ENCODE measurements at places on chromosomes 3 and 15.

- no peak for DNase-seq
These were observed 131.1 kb downstream of the ROBO2 start for GRCh38 chr3:77171026-77171425.

DNA sequence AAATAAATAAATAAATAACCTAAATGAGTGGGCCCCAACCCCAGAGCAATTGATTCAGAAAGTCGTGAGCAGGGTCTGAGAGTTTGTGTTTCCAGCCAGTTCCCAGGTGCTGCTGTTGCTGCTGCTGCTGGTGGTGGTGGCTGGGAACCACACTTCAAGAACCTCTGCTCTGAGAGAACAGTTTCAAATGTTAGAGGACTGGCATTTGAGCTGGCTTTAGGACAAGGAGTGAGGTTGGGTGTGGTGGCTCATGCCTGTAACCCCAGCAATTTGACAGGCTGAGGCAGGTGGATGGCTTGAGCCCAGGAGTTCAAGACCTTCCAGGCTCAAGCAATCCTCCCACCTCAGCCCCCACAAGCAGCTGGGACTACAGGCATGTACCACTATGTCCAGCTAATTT, 123.1 kb upstream of the UBE2E1 start:
- no peak for DNase-seq

GRCh38 chr3:61664105-61664482, 102.7 kb downstream of the PTPRG start:
- DNase-seq, result peak; percentile 74

- no peak for DNase-seq
These were observed 136.7 kb upstream of the TLE3 start for GRCh38 chr15:70234256-70234905.

- DNase-seq, result peak; percentile 4
These were observed 40.2 kb downstream of the TRANK1 start for GRCh38 chr3:36904641-36905040.

- no peak for DNase-seq
These were observed 17.5 kb downstream of the OSTN start for GRCh38 chr3:191216510-191216909.

DNA sequence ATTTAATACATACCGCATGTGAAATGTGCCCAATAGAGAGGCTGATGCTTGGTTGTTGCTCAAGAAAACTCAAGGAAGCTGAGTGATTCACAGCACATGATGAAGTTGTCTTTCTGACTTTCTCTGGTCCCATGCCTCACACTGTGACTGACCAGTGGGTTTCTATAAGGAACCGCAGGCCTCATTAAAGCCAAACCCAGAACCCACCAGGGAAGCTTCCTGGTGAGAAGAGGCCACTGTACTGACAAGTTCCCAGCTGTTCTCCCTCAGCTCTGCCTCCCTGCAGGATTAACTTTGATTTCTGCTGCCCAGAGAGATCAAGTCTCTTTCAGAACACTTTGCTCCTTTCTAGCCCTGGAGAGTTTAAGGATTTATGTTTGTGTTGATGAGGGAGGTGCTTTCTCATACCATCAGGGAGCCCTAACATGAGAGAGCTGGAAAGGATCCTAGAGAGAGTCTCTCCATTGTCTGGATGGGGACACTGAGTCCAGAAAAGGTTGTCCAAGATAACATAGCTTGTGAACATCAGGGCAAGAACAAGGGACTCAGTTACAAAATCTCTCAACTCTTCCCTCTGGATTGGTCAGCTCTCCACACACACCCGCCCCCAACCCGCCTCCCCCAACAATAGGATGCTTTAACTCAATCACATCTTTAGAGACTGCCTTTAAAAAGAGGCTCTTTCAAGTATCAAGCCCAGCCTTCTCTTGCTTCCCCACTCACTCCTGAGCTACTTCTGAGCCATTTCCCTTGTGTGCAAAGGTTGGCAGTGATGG, 303.2 kb upstream of the TLE3 start:
- DNase-seq, result no peak

GRCh38 chr15:50182219-50183013, 420 bp downstream of the SLC27A2 start:
- peak; percentile 13 for DNase-seq

GRCh38 chr3:115523458-115523857, 99.9 kb upstream of the GAP43 start:
- no peak for DNase-seq

DNA sequence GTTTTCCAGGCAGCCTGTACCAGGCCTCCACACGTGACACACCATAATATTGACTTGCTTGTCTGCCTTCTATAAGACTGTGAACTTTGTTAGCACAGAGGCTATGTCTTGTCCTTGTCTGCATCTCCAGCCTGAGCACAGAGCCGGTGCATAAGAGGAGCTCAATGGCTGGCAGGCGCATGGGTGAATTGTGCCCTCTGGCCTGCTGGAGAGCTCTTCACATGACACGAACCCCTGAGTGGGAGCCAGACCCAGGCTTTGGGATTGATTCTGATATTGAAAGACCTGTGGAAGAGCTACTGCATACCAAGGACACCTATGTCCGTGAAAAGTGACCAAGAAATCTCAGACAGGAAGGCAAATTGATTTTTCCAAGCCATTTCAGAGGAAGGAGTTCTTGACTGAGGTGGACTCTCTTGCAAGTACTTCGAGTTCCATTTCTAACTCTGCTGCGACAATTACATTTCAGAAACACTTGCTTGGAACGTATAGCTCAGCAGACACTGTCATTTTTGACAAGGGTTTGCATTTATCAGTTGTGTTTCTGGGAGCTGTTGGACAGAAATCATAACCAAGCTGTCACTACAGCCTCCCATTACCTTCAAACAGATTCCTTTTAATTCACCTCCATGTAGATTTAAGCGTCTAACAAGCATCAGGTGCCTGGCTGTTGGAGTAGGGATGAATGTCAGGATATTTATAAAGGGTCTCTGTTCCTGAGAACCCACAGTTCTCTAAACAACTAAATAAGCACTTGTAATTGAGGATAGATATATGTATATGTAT, 281.3 kb downstream of the WDR72 start:
- DNase-seq, result no peak

DNA sequence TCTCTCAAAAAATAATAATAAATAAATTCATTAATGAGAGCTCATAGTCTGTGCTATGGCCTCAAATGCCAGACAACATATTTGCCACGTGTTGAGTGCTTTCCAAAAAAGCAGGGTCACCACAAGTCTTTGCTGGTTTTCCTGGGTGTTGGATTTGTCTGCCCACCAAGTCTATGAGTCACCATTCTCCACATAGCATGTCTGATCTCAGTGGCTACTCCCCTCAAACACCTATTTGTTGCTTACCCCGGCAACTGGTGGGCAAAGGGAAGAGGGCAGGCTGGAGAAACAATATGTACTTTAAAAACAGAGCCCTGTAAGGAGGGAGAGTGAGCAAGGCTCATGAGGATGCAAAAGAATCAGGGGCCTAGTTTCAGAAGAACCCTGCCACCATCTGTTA, 120.0 kb upstream of the ARRDC4 start:
- no peak for DNase-seq

- no peak for DNase-seq
These were observed 77.7 kb downstream of the ABHD5 start for GRCh38 chr3:43768381-43768973.

GRCh38 chr3:56196700-56197099, 271.6 kb downstream of the ERC2 start:
- no peak for DNase-seq

DNA sequence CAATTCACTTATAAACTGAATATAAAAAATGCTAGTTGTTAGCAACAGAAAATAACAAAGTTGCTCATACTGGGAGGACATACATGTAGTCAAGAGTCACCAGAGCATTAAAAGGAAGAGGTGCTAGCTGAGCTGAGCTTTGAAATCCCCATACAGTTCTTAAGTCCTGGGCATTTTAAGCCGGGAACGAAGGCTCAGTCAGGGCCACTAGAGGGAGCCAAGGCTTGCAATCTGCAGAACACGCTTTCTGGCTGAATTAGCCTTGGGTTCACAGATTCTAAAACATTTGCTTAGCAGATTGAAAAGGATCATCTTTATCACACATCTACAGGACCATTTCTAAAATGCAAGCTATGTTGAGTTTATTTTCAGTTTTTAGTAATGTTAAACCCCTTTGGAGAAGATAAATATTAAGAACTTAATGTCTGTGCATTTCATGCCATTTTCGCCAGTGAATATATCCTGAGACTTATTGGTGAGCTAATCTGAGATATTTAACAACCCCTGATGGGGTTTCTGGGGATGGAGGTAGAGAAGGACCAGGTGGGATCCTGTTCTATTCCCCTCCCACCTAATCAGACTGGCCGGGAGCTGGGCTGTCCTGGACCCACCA, 26.3 kb upstream of the MNS1 start:
- peak; percentile 49 for DNase-seq

GRCh38 chr3:71048948-71049347, 534.6 kb downstream of the FOXP1 start:
- DNase-seq, result no peak

DNA sequence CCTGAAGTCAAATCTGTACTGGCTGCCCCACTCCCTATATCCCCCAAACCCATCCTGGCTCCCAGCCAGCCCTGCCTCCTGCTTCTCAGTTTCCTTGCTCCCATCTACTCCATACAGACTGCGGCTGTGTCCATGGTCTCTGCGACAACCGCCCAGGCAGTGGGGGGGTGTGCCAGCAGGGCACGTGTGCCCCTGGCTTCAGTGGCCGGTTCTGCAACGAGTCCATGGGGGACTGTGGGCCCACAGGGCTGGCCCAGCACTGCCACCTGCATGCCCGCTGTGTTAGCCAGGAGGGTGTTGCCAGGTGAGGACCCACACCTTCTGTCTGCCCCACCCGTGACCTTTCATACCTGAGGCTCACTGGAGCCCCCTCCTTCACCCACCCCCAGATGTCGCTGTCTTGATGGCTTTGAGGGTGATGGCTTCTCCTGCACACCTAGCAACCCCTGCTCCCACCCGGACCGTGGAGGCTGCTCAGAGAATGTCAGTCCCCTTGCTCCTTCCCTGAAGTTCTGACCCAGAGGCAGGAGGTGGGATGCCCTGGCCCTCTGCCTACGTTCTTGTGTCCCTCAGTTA, 14.7 kb downstream of the STAB1 start:
- no peak for DNase-seq

DNA sequence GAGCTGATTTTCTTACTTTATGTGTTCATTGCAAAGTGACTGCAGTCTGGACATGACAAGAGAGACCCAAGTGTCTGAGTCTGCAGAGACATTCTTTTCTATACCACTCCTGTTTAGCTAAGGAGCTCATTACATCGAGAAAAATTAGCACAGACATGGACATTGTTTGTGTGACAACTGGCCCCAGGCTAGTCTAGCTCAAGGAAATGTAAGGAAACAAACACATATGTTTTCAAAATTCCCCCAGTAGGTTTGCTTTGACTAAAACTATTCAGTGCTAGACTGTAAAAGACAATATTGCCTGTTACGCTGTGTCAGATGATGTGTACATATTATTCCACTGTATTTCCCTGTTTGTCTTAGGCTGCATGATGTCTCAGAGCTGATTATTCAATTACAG, 40.9 kb downstream of the TPRG1 start:
- DNase-seq, result no peak

DNA sequence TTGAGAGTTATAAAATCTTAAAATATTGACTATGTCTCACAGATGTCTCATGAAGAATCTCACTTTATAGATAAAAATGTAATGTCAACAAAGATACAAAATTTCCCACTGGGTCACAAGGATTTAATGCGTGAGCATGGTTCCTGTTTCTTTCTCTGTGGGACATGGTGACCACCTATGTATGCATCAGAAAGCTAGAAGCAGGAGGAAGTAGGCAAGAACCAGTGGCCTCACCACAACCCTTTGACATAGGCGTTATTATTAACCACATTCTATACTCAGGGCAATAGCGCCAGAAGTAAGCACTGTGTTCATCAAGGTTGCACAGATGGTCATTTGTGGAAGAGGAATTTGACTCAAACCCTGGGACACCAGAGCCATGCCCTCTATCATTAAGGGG, 11.7 kb upstream of the ADAMTS17 start:
- no peak for DNase-seq

DNA sequence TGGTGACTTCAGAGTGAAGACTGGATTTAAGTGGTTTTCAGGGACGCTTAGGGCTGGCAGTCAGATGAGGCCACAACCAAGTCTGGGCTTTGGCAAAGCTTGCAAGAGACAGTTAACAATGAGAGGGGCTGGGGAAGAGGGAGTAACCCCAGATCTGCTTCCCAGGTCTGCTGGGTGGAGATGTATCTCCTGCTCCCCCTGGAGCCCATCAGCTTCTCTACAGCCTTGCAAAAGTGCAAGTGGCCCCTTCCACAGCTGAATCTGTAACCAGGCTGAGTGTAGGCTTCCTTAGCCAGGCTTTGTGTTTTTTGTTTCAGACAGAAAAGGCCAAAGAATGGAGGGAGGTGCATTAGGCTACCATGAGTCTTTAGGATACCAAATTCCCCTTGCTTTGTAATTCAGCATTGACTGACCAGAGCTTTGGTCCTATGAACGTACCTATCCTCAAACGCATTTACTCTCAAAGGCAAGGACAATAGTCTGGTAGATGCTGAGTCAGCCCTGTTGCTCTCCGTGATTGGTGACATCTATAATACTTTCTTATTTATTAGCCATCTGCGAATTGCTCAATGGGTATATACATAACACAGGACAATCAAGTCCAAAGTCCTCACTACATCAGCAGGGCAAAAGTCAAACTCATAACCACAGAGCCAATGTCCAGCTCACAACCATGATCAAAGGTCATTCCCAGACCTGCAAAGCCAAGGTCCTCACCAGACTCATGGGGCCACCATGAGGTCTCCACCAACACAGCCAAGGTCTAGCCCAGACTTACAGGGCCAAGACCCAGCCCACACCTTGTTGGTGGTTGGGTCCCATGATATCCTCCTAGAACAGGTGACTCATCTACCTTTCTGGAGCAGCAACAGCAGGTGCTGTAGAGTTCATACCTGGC, 17.1 kb downstream of the CCDC13 start:
- peak; percentile 3 for DNase-seq

DNA sequence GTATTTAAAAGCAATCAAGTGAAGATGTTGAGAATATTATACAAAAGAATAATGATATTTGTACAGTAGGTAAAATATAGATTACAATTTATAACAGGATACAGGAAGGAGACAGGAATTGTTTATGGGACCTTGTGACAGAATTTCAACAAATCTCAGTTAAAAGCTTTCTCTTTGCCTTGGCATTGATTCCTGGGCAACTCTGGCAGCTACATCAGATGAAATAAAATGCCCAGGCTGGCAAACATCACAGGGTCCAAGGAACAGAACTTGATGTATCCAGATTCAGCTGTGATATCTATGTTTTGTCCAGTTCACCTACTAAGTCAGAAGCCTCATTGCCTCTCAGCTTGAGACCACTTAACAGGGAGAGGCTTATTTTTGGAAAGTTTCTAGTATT, 473.1 kb downstream of the MCTP2 start:
- DNase-seq, result no peak
